ENCODE measurements at places on chromosomes 3 and 15.

- no peak for DNase-seq
Measured at GRCh38 chr15:44381236-44381635, 46.2 kb upstream of the CTDSPL2 start.

- DNase-seq = no peak
Measured at GRCh38 chr3:189349772-189350171, 178.0 kb downstream of the TPRG1 start.

DNA sequence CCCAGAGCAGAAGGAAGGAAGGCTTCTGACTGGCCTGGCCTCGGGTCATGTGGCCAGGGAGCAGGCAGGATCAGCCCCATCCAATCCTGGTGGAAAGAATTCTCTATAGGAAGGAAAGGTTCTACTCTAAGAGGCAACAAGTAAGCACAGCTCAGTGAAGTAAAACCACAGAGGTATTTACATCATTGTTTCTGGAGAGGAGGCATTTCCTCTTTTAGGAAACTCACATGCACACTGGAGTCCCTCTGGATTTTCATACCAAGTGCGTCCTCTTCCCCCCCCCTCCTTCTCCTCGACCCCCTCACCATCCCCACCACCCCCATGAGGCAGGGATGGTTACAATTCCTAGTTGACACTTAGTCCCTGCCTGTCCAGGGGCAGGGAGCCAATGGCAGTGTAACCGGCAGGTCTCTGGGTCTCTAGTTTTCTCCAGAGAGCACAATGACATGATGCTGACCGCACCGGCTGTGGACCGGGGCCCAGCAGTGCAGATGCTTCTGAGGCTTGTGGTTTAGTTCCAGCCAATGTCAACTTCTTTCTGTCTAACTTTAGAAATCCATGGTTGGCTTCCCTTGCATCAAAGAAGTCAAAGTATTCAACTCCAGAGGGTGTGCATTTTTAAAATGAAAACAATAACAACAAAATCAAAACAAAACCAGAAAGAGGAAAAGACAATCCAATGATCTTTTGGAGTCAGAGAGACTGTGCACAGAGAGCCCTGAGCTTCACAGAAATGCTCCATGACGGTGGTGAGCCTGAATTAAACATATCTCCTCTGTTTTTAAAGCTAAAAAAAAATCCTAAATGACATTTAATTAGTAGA, 230.3 kb upstream of the TLE3 start:
- DNase-seq = peak; percentile 63

DNA sequence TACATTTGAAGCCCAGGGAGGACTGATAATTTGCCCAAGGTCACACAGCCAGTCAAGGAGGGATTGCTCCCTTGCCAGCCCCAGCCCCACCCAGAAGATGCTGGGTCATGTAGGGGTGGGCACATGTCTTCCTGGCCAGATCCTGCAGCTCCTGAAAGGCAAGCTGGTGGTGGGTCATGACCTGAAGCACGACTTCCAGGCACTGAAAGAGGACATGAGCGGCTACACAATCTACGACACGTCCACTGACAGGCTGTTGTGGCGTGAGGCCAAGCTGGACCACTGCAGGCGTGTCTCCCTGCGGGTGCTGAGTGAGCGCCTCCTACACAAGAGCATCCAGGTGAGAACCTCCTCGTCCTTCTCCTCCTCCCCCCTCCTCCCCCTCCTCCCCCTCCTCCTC, 13.2 kb downstream of the ISG20 start:
- no peak for DNase-seq

GRCh38 chr3:123799544-123800361, 84.4 kb downstream of the MYLK start:
- DNase-seq = no peak

DNA sequence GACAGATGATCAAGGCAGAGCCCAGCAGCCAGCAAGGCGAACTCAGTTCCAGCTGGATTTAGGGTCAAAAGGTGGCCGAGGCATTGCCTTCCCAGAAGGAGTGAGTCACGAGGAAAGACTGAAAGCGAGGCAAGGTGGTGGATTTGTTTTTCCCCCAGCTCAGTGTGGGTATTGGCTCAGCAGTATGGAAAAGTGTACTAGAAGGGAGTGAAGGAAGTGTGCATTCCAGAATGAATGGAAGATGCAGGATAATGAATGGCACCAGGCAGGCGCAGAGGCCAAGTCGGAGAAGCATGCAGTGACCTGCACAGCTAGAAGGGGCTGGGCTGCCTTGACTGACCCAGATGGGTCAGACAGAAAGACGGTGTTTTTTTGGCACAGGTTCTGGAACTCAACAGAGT, 46.3 kb downstream of the FOXP1 start:
- no peak for DNase-seq

GRCh38 chr3:181969925-181970324, 258.2 kb downstream of the SOX2 start:
- DNase-seq = no peak

GRCh38 chr3:46931631-46932331, 44.8 kb downstream of the CCDC12 start:
- DNase-seq = no peak

DNA sequence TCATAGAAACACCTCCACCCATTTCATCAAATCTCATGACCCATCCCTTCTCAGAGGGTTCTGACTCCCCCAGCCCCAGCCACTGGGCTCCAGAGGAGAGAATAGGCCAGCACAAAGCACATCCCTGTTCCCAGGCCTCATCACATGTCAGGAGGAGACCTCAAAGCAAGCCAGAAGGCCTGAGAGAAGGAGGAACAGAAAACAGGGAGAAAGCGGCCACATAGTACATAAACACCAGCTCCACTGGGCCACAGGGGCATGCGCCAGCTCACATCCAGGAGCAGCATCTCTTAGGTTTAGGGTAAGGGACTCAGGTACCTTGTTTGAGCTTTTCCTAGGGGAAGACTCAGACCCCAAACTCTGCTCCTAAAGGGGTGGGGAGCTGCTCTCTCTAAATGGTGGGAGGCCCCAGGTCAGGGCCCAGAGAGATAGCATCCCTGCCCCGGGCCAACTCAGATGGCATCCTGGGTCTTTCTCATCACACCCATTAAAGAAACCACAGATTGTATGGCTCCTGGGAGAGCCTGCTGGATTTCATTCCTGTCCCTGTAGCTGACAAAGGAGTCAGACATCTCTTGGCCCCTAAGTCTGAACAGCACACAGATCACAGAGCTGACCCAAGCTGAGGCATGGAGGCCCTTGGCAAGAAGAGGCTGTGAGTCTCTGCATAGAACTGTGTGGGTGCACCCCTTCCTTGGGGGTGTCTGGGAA, 2.5 kb downstream of the SHF start:
- no peak for DNase-seq

GRCh38 chr15:66882251-66883020, 180.4 kb downstream of the SMAD6 start:
- no peak for DNase-seq

GRCh38 chr3:190099099-190099498, 21.6 kb downstream of the P3H2 start:
- no peak for DNase-seq

DNA sequence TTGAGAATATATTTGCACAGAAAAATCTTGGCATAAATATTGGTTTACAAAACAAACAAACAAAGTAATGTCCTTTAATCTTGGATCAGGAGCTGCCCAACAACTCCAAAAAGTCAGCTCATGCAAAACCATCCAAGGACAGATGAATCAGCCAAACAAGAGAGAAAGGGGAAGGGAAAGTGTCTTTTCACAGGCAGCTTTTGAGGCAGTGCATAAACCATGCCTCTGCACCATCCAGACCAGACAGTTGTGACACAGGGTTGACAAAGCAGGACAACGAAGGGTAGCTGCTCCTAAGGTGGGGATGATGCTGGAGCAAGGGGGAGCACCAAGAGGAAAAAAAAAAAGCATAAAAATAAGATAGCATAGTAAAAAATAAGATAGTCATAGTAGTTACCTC, 8.7 kb downstream of the CD86 start:
- DNase-seq = no peak

DNA sequence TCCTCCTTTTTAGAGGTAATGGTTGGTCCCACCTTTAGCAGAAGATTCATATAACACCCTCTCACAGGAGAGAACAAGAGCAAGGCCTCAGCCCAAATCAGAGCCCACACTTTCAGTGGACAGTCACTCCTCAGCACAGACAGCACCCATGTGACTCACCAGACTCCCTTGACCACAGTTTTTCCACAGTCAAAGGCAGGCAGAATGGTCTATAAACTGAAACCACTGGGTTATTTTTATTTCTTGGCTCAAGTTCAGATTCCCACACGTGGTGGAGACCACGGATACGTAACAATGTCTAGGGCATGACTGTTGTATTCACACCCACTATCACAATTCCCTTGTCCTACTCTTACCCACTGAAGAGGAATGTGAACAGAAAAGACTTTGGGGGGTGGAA, 237.8 kb upstream of the UBE2E1 start:
- no peak for DNase-seq

DNA sequence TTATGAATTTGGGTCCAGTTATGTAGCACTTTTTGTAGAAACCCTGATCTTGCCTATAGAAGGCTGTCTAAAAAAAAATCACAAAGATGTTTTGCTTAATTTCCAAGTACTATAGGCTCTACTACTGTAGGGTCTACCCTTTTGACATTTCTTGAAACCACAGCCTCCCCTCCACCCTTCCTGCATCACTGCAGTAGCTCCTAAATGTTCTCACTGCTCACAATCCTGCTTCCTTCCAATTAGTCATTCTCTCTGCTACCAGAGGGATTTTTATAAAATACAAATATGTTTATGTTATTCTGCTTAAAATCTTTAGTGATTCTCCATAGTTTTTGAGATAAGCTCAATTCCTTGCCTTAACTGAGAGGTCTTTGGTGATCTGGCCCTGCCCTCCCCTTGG, 114.0 kb downstream of the CYP19A1 start:
- no peak for DNase-seq

DNA sequence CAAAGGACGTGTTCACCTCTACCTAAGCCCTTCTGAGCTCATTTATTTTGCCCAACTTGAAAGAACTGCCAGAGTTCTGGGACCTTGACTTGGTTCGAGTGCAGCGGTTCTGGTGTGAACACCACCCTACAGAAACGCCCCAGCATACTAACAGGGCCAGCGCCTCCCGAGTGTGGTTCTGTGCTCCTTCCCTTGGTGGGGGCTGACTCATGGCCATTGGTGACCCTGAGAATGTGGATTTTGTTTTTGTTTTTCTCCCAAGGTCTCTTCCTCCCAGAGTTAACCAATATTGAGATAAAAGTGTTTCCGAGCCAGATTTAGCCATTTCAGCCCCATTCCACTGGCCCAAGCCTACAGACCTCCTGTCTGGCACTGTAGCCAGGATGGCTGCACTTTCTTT, 27.9 kb downstream of the SEMA7A start:
- DNase-seq = no peak

Measured in germinal center (tissue), 1 donor.